ENCODE measurements at places on chromosomes 7 and 10.

DNA sequence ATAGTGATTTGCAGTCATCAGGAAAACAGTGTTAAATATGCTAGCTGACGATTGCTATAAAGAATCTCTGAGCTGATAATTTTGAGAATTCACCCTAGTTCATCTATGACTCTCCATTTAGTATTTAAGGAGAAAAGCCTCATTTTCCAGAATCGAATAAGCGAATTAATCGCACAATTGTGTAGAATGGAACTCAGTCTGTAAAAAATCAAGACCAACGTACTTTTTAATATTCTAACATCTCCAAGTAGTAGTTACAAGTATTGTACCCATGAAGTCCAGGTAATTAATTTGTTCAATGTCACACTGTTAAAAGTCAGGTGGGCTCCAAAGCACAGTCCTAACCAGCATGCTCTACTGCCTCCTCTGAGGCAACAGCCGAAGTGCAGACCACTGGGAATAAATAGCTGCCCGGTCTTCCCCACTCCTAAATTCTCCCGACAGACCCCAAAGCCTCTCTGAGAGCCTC lies 380 bp upstream of the AGBL3 start:
- no peak for DNase-seq

DNA sequence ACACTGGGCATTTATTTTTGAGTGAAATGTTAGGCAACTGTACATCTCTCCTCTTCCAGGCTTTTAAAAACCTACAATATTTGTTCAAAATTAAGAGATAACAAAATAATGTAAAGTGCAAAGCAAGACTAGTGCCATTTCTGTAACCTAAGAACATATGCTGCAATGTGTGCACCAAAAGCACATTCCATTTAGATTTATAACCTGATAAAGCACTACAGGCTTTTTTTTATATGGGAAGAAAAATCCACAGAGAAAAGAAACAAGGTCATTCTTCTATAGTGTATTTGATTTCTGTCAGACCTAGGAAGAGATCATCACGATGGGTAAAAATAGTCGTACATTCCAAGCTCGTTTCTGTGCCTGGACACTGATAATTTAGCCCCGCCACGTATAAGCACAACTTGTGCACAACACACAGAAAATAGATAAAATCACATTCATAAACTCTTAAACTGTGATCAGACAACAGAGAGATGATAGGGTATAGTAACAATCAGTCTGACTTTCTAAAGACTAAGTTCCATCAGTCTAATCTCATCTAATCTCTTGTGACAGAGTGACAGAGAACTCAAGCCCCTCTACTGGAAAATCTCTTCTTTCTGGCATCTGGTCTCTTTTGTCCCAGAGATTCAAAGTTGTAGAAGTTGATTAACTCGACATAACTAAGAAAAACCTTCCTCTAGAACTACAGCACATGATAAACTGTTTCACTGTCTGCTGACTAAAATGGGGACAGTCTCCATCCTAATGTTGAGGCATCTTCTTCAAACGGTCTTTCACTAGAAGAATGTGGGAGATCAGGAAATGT lies 6.7 kb downstream of the LAMB1 start:
- no peak for DNase-seq

DNA sequence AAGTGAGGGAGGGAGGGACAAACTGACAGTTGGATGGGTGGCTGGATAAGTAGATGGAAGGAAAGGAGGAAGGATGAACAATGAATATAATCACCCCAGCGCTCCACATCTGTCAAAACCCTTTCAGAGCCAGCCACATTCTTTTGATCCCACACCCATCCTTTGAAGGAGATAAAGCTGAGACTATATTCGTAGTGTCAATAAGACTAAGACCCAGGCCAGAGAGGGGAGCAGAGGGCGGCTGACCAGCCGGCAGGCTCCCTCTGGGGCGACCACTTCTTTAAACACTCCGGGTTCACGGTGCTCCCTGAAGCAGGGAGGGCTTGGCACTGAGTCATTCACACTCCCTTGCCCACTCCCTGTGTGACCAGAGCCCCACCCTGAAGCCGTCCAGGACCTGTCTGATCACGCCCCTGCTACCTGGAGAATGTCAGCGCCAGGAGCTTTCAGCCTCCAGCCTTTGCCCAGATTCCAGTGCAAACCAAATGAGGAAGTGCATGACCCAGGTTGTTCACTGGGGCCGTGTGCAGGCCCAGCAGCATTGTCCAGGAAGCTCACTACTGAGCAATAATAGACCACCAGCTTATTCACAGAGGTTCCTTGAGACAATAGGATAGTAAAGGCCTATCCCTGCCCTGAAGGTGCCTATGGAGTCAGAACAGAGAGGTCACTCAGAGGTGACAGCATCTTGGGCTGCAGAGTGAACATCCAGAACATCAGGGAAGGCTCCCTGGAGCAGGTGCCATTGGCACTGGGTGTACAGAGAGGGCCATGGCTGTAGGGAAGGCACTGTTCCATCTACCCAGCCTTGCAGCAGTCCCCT lies 34.4 kb downstream of the UNC5B start:
- no peak for DNase-seq

- DNase-seq, result no peak
Measured at GRCh38 chr7:44391746-44392617, 66.6 kb upstream of the CAMK2B start.

- no peak for DNase-seq
Measured at GRCh38 chr10:77906951-77907421, 19.6 kb downstream of the DLG5 start.

GRCh38 chr7:40584667-40585433 lies 450.0 kb downstream of the SUGCT start:
- no peak for DNase-seq

- no peak for DNase-seq
Measured at GRCh38 chr10:89022734-89023133, 32.1 kb downstream of the FAS start.

GRCh38 chr7:158662610-158663427 lies 41.8 kb downstream of the NCAPG2 start:
- DNase-seq, result no peak

DNA sequence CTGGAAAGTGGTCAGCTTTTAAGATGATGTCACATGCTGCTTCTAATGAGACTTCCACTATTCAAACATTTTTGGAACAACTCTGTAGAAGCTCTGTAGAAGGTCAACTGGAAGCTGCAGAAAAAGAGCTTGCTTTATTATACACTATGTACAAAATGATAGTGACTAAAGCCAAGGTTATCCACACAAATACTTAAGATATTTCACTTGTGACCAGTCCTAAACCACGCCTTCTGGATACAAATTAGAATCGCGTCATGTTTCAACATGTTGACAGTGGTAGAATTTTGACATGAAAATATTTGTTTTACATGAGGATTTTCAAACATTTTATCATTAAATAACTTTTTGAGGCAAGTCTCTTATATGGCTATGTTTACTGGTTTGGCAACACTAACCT lies 499.6 kb upstream of the PHF14 start:
- DNase-seq, result no peak

All from stimulated activated naive B cell treated with anti-CD40 and anti-IgM and Interleukin-4, amounts not matched to agents 10 μg/mL and 1 μg/mL and 100 μg/mL, for 72 hours (primary cell).